H54 (cell line): ENCODE measurements at places on chromosomes 5 and 9.

GRCh38 chr5:135825373-135826220 lies 8.9 kb upstream of the SLC25A48 start:
- DNase-seq: no peak

GRCh38 chr9:96620832-96621269 lies 1.2 kb upstream of the CDC14B start:
- no peak for DNase-seq

DNA sequence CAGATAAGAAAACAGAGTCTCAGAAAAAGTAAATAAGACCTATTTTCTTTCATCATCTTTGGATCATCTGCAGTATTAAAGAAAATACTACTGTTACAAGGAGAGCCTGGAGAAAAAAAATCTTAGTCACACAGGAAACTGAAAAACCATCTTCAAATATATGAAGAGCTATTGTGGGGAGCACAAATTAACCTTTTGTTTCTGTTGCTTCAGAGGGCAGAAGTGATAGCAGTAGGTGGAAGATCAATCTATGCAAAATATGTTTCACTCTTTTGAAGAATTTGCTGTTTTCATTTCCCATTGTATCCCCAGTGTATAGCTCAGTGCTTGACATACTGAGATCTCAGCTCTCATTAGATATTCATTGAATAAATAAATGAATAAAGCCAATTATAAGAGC lies 13.1 kb upstream of the CEMIP2 start:
- DNase-seq: no peak

DNA sequence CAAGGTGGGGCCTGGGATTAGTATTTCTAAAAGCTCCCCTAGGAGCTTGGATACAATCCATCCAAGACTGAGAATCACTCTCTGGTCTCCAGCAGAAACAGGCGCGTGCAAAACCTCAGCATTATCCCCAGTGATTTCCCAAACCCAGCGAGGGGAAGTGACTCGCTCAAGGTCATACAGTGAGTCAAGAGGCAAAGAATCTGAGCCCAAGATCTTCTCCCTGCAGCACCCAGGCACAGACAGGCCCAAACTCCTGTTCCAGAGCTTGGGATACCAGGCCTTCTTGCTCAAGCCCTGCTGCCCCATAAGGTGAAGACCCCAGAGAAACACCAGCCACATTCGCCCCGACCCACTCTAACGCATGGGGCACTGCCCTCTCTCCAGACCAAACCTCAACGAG lies 33.2 kb downstream of the SHB start:
- peak; percentile 45 for DNase-seq

DNA sequence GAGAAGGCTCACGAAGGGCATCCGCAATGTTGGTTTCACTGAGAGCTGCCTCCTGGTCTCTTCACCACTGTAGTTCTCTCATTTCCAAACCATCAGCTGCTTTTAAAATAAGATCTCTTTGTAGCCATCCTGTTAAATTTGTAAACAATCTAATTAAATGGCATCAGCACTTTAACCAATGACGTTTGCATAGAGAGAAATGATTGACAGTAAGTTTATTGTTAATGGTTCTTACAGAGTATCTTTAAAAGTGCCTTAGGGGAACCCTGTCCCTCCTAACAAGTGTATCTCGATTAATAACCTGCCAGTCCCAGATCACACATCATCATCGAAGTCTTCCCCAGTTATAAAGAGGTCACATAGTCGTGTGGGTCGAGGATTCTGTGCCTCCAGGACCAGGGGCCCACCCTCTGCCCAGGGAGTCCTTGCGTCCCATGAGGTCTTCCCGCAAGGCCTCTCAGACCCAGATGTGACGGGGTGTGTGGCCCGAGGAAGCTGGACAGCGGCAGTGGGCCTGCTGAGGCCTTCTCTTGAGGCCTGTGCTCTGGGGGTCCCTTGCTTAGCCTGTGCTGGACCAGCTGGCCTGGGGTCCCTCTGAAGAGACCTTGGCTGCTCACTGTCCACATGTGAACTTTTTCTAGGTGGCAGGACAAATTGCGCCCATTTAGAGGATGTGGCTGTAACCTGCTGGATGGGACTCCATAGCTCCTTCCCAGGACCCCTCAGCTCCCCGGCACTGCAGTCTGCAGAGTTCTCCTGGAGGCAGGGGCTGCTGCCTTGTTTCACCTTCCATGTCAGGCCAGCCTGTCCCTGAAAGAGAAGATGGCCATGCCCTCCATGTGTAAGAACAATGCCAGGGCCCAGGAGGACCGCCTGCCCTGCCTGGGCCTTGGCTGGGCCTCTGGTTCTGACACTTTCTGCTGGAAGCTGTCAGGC lies 16.6 kb downstream of the SQSTM1 start:
- no peak for DNase-seq

- DNase-seq: no peak
These were observed 618.7 kb upstream of the CDH6 start for GRCh38 chr5:30574761-30575160.

GRCh38 chr9:98808411-98808815 lies 943 bp downstream of the GALNT12 start:
- DNase-seq: no peak

DNA sequence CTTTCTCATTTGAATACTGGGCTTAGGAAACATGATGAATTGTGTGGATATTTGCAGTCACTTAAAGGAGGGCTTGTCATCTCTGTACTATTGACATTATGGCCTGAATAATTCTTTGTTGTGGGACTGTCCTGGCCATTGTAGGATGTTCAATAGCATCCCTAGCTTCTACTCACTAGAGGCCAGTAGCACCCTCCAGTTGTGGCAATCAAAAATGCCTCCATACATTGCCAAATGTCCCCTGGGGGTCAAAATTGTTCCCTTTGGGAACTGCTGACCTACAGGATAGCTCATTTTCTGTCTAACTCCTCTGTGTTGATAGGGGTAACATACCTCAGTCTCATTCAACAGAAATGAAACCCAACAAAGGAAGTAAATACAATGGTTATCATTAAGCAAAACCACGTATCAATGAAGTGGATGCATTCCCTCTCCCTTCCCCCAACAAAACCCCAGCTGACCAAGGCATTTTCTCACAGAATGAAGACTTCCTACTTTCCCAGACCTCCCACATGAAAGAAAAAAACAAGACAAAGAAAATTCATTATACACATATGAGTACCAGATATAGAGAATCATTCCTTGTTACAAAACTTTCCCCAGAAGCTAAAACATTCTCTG lies 18.1 kb downstream of the FYB1 start:
- no peak for DNase-seq

- DNase-seq: no peak
These were observed 21.3 kb upstream of the SLC31A2 start for GRCh38 chr9:113129466-113129865.

DNA sequence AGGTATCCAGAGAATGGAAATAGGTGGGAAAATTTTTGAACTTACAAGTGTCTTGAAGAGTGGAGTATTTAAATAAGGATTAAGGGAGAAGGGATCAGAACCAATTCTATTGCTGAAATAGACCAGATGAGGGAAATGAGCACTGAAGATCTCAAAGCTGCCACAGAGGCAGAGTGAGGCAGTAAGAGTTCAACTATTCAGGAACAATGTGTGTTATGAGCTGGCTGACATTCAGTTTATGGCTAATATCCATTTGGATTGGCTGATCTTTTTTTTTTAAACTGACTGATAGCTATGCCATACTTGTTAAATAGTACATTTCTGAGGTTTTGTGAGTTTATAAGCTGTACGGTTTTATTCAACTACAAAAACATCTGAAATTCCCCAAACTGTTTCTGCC lies 95.3 kb upstream of the GNA14 start:
- DNase-seq: no peak

GRCh38 chr9:131318231-131319085 lies 28.9 kb downstream of the PLPP7 start:
- DNase-seq: no peak

GRCh38 chr5:119342406-119342805 lies 13.4 kb upstream of the TNFAIP8 start:
- no peak for DNase-seq

DNA sequence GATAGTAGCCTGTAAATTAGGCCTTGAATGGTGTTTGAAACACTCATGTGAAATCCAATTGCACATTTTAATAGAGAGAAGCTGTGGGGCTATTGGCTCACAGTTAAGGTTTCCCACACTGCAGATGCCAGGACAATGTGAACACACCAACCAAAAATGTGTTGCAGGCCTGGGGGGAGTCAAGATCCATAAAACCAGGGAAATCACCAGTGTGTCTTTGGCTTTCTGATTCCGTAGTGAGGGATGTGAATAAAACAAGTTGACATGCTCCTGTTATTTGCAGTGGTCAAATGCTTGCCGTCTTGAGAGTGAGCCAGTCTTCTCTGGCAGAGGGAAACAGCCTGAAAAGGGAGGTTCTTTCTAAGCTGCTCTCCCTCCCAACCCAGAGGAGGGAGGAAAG lies 79.0 kb downstream of the ZNF462 start:
- no peak for DNase-seq

DNA sequence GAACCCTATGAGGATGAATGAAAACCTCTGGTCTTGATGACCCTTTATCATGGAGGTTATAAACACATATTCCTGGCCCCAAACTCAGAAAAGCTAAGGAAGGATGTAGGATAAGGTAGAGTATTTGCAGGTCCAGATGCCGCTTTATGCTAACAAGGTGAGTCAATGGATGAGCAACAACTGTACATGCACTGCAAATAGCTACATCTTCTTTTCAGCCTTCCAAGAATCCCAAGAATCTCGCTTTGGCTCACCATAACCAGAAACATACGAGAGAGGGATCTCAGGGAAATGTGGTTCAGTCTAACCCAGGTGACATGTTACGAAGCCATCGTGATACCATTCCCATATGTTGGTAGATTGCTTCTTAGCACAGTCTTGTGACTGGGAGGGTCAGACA lies 152.3 kb upstream of the ANKH start:
- DNase-seq: no peak

GRCh38 chr5:95852567-95852966 lies 30.0 kb upstream of the GLRX start:
- no peak for DNase-seq

GRCh38 chr5:36252722-36253365 lies 11.1 kb upstream of the NADK2 start:
- no peak for DNase-seq

DNA sequence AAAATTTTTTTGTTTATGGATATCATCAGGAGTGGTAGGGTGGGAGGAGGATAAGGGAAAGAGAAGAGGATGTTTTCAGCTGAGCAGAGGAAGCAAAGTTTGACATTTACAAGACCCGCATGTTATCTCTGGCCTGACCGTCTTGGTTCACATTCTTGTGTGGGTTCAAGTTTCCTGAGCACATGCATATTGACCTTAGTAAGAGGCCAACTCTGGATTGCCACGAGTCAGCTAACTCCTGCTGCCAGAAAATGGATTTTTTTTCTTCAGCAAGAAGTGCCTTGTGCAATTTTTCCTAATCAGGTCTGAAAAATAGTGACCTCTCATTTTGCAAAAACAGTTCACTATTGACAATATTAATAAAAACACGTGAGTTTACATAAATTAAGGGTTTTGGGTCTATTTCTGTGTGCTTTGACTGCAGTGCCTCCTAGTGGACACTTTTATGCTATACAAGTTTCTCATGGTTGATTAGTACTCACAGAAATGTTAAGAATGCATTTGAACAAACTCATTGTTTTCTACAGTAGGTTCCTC lies 27.1 kb upstream of the BASP1 start:
- DNase-seq: no peak

- no peak for DNase-seq
These were observed 252.2 kb downstream of the PIK3R1 start for GRCh38 chr5:68467794-68468193.

GRCh38 chr5:107331882-107332281 lies 338.9 kb downstream of the EFNA5 start:
- no peak for DNase-seq

- no peak for DNase-seq
These were observed 17.4 kb upstream of the C9orf72 start for GRCh38 chr9:27590651-27591050.

DNA sequence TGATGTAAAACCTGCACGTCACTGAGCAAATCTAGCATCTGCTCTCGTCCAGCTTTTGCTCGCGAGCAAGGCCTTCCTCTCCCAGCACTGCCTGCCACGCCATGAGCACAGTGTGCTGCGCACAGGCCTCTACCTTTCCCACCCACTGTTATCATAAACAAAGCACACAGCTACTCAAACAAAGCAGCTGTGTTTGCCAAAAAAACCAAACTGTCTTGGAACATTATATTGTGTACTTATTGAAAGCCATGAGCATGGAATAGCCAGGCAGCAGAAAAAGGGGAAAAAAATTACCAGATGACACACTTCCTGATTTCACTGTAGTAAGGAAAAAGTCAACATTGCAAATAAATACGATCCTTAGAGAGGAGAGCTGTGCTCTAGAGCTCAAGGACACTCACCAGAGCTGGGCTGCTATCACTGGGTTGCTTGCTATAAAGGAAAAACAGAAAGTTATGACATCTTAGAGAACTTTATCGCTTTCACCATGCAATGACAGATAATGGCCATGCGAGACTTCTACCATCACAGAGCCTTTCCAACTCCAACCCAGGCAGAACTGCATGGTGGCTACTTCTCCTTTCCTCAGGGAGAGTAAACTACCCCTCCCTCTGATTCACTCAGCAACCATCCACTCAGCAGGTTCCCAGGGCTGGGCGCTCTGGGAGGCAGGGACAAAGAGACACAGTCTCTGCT lies 69.6 kb downstream of the EPB41L4B start:
- DNase-seq: peak; percentile 68

- DNase-seq: no peak
These were observed 13.1 kb downstream of the FPGS start for GRCh38 chr9:127815512-127816361.

DNA sequence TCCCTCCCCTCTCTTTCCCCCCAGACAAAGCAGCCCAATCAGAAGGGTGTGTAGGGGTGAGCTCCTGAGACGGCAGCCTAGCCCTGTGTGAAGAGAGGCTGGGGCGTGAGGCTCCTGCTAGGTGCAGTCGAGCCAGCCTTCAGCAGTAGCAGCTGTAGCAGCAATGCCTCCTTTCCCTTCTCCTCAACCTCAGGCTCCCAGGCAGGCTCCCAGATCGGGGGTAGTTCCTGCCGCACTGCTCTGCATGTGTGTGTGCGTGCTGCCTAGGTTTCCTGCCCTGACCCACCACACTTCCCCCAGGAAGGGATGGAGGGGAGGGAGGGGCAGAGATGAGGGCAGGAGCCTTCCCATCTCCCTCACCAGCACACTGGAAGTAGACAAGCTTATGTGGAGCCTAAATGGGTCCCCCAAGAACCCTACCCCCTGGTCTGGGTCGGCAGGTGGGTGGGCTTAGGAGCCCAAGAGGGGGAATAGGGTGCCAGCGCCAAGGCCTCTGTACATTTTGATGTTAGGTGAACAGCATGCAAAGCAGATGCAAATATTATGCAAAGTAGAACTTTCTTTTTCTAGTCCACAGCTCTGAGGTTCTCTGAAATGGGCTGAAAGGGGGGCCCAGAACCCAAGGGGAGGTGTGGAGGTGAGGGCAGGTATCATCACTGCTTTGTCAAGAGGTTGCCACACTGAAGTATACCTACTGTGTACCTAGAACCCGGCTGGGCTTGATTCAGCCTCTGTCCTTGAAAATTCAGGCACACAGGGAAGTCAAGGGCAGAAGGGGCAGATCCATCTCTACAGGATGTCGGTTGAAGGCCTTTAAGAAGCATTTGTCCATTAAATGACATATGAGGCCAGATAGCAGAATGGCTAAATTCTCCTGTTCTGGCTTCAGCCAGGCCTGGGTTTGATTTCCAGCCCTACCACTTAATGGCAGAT lies 57.8 kb downstream of the CXXC5 start:
- no peak for DNase-seq

- no peak for DNase-seq
These were observed 8.8 kb downstream of the SPARC start for GRCh38 chr5:151677776-151678545.
